ENCODE measurements at places on chromosomes 12 and 14.

- DNase-seq, result no peak
Measured at GRCh38 chr14:90408713-90409112, 11.9 kb downstream of the CALM1 start.

GRCh38 chr12:124898200-124898922 is 16.1 kb downstream of the UBC start:
- no peak for DNase-seq

GRCh38 chr14:66709291-66709690 is 201.3 kb downstream of the GPHN start:
- DNase-seq, result peak; percentile 3

- DNase-seq, result no peak
Measured at GRCh38 chr12:122411537-122411936, 10.9 kb downstream of the CLIP1 start.

DNA sequence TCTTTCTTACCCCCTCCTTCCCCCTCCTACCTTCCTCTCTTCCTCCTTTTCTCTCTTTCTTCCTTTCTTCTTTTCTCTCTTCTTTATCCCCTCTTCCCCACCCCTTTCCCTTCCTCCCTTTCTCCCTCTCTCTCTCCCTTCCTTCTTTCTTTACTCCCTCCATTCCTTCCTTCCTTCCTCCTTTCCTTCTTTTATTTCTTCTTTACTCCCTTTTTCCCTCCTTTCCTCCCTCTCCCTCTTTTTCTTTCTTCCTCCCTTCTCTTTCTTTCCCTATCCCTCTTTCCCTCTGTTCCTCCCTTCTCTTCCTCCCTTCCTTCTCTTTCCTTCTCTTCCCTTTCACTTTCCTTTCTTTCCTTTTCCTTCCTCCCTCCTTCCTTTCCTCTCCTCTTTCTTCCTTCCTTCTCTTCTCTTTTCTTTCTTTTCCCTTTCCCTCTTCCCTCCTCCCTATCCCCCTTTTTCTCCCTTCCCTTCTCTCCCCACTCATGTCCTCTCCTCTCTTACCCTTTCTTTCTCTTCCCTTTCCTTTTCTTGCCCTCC is 302.3 kb upstream of the TBX3 start:
- no peak for DNase-seq

- DNase-seq, result peak; percentile 12
Measured at GRCh38 chr14:79543967-79544697, 667.2 kb downstream of the DIO2 start.

GRCh38 chr12:32015036-32015435 is 55.8 kb downstream of the RESF1 start:
- DNase-seq, result no peak

- peak; percentile 21 for DNase-seq
Measured at GRCh38 chr14:93009471-93010129, 86.7 kb downstream of the CHGA start.

DNA sequence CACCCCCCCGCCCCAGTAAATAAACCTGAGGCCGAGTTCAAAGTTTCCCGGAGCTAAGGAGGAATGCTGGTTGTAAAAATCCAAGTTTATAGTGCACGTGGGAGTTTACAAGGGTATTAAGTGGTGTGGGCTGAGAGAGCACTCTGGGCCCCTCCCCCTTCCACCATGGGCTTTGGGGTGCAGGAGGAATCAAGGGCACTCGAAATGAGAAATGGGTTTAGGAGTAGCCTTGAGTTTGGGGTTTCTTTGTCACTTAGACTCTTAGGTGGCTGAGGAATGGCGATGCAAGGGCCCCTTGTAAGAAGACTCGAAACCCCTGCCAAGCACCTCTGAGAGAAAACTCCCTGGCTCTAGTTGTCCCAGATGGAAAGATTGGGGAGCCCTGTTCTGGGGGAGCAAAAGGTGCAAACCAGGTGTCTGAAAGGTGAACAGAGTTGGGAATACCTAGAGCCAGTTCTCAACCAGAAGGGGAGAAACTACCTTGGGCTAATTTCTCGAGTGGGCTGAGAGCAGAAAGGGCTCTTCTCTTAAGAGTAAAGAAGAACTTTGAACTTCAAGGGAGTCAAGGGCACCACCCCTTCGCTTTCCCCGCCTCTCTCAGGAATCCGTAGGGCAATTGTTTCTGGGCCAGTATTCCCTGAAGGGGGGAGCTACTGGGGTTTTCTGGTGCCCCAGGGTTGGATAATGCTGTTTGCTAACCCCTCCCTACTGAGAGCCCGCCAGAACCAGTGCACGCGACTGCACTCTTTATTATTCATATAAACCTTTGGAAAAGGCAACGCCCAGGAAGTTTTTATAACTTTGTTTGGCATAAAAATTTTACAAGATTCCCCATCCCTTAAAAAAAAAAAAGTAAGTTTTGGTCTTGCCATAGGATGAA is 4.0 kb upstream of the HOTAIR start:
- no peak for DNase-seq

DNA sequence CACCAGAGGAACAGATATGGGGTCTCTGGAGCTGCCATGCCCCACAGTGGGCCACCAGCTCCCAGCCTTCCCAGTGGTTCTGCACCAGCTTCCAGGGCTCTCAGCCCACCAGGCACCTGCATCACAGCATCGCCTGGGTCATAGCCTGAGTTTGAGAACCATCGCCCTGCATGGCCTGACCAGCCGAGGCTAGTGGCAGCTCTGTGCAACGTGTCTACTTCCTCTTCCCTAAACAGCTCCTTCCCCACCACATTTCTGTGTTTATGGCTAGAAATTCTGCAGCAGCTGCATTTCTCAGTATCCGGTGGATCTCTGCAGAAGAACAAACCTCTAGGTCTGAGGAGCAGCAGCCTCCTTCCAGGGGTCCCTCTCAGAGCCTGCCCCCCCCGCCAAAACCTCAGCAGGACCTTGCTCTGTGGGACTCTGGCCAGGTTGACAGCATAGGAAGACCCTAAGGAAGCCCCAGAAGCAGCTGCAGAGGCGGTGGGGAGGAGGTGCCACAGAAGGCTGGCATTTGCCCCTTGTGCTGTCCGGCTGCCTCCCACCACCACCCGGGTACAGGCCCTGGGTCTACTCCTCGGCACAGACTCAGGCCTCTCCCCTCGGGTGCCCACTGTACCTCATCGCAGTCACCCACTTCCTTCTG is 47.7 kb downstream of the PSMA6 start:
- DNase-seq, result no peak

DNA sequence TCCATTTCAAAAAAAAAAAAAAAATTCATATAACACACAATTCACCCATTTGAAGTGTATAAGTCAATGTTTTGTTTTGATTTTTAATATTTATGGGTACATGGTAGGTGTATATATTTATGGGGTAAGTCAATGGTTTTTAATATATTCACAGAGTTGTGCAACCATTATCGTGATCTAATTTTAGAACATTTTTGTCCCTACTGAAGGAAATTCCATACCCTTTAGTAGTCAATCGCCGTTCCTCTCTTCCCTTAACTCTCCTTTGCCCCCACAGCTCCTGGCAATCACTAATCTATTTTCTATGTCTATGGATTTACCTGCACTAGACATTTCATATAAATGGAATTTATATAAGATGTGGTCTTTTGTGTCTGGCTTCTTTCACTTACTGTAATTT is 92.8 kb downstream of the TRAFD1 start:
- no peak for DNase-seq

DNA sequence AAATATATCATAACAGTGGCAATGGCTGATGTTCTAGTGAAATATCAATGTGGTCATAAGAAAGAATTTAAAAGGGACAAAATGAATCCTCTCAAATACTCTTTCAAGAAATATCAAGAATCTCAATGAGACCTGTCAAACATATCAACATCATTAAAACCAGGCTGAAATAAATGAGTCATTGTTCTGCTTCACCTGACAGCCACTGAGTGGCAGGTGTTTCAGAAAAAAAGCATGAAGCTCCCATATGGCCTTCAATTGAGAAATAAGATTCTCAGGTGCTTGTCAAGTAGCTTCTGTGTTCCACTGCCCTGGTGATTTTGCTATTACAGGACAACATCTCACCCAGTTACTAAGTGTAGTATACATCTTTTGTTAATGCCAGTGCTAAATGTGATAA is 21.5 kb downstream of the ANAPC5 start:
- no peak for DNase-seq

DNA sequence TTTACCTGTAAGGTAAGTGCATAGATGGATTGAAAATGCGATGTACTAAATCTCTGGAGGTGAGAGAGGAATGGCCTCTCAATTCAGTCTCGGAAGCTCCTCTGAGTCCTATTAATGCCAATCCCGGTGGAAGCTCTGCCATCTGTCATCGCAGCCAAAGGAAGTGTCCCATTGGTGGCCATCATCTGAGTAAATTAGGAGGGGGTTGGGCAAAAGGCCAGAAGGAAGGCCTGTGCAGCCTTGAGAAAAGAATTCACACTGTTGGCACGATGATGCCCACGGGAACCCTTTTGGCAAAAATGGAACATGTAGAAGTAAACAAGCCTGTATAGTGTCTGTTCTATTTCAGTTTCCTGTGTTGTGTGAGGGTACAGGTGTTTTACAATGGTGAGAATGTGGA is 494.8 kb downstream of the NELL2 start:
- DNase-seq, result no peak

DNA sequence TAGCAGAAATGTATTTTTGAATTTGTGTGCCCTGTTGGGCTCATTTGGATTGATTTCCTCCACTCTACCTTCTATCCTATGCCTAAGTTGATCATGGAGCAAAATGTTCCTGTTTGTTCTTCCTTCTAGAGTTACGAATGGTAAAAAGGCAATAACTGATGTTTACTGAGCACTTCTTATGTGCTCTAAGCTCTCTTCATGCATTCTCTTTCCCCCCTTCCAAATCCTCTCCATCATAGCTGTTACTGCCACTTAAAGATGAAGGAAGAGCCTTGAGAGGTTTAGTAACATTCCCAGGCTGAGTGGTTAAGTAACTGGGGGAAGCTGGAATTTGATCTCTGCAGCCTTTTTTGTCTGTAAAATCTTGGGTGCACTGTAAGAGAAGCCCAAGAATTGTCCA is 60.1 kb downstream of the CHST11 start:
- no peak for DNase-seq

- no peak for DNase-seq
Measured at GRCh38 chr14:97848317-97848980, 1051.3 kb downstream of the VRK1 start.

DNA sequence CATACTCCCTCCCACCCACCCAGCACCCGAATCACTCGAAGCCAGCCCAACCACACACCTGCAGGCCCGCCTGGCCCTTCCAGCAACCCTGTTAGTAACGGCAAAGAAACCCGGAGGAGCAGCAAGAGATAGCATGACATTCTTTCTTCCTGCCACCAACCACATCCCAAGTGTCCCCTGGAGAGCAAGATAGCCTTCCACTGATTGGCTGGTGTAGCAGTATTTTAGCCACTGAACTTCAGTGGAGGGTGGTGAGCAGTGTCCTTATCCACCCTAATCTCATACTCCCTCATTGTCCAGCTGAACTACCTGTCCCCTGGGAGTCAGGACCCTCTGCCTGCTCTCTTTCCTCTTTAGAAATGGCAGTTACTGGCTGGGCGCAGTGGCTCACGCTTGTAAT is 769 bp upstream of the SLC39A5 start:
- no peak for DNase-seq

DNA sequence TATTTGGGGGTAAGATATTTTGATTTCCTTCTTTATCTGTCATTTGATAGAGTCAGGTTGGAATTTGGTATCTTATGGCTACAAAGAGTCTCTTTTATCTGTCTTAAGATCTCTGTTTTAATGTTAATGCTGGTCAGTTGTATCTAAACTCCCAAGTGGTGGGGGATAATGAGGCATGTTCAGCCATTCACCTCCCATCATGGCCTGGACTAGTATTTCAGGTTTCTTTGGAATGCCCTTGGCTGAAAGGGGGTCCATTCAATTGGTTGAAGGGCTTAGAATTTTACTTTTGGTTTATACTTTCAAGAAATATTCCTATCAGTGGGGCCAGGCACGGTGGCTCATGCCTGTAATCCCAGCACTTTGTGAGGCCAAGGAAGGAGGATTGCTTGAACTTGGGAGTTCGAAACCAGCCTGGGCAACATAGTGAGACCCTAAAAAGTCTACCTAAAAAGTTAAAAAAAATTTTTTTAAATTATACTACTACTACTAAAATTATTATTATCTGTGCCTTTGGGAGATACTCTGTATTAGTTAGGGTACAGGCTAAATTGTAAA is 4.7 kb downstream of the DGLUCY start:
- no peak for DNase-seq

DNA sequence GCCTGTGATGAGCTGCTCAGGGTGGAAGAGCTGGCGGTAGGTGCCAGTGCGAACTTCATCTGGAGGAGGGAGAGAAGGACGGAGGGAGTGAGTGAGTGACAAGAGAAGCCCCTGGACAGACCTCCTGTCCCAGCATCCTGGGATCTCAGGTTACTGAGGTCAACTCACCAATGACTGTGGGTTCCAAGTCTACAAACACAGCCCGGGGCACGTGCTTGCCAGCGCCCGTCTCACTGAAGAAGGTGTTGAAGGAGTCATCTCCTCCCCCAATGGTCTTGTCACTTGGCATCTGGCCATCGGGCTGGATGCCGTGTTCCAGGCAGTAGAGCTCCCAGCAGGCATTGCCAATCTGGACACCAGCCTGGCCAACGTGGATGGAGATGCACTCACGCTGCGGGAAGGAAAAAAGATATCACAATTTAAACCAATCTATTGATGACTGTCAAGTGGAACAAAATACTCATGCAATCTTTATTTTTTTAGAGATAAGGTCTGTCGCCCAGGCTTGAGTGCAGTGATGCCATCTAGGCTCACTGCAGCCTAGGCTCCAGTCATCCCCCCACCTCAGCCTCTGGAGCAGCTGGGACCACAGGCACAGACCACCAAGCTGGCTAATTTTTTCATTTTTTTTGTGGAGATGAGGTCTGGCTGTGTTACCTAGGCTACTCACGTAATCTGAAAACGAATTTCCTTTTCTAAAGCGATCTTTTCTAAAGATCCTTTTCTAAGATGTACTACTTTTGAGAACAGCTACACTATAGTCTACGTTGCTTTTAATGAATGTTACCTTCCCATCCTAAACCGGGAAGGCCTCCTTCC is 1.7 kb downstream of the TUBA1B start:
- no peak for DNase-seq

DNA sequence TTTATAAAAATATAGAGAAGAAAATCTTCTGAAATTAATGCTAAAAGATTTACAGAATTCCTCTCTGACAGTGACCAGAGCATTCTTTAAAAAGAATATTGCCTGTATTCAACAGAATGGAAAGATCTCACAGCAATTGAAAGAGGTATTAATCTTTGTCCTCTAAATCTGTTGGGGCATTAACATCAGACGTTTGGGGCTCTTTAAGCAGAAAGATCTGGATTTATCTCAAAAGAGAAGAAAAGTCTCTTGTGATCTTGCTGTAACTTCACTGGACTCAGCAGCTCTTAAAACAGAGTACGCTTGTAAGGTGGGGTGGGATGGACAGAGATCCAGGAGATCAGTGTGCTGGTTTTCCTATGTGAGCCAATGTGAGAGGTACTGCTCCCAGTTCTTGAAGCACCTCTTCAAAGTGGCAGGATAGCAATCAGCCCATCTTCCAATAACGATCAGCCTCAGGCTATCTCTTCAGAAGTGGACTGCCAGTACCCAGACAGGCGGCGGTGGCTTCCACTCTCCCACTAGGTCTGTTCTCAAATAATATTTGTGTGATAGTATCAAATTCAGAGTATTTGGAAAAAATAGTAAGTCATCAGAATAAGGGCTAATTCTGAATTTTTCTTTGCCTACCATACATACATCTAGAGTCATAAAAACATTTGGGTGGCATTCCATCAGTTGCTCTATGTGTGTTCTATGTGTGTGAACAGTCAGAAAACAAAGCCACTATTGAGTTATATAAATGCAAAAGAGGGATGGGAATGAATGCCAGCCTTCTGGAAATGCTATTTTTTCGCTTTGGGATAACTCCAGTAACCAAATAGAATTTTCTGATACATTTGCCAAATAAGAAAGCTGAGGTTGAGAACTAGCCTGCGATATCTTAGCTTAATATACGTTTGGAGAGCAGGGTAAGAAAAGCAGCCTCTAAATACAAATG is 237.4 kb upstream of the RGS6 start:
- DNase-seq, result no peak
